ENCODE measurements at places on chromosomes 7 and 10.

- no peak for DNase-seq
Observed at GRCh38 chr10:124566981-124567835, 105.6 kb downstream of the LHPP start.

- no peak for DNase-seq
Observed at GRCh38 chr7:55657654-55658053, 85.4 kb upstream of the VOPP1 start.

DNA sequence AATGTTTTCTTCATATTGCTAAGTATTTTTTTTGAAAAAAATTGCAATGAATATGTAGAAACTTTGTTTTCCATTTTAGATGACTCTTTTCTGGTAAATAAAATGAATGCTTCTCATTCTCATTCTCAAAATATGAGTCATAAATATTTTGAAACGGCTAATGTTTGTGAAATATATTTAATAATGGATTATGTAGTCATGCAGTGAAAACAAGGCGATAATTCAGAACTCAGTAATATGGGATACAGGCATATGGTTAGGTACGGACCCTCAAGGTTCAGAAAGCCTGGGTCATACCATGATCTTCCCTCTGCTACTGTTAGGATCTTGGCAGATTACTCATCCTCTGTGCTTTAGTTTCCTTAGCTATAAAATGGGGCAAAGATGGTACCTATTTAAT, 46.2 kb upstream of the SLC39A12 start:
- DNase-seq = no peak

- DNase-seq = peak; percentile 34
Observed at GRCh38 chr10:91034494-91035159, 113.7 kb upstream of the ANKRD1 start.

- DNase-seq = no peak
Observed at GRCh38 chr10:113099431-113100183, 149.6 kb downstream of the TCF7L2 start.

DNA sequence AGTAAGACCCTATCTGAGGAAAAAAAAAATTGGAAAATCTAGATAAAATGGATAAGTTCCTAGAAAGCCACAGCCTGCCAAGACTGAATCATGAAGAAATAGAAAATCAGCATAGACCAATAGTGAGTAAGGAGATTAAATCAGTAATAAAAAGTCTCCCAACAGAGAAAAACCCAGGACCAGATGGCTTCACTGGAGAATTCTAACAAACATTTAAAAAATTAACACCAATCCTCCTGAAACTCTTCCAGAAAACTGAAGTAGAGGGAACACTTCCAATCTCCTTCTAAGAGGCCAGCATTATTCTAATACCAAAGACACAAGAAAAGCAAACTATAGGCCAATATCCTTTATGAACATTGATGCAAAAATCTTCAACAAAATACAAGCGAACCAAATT, 8.8 kb upstream of the LIMK1 start:
- DNase-seq = no peak

- no peak for DNase-seq
Observed at GRCh38 chr10:93334901-93335327, 147.2 kb downstream of the MYOF start.

DNA sequence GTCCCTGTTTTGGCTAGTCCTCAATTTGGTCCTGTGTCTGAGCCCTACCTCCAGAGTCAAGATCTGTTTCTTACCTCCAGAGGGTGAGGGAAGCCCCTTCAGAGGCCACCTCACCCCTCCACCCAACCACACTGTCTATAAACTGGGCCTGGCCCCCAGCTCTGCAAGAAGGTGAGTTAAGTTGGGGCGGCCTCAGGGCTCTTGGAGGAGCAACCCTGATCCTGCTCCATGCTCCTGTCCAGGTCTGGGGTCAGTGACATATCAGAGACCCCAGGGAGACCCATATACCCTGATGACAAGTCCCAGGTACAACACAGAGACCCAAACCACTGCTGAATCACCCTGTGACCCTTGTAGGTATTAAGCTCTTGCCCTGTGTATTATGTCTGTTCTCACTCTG, 69.5 kb downstream of the MYL10 start:
- DNase-seq = no peak

GRCh38 chr7:87581723-87582122, 19.0 kb downstream of the ABCB1 start:
- DNase-seq = no peak
